ENCODE measurements at places on chromosomes 3 and 15.

DNA sequence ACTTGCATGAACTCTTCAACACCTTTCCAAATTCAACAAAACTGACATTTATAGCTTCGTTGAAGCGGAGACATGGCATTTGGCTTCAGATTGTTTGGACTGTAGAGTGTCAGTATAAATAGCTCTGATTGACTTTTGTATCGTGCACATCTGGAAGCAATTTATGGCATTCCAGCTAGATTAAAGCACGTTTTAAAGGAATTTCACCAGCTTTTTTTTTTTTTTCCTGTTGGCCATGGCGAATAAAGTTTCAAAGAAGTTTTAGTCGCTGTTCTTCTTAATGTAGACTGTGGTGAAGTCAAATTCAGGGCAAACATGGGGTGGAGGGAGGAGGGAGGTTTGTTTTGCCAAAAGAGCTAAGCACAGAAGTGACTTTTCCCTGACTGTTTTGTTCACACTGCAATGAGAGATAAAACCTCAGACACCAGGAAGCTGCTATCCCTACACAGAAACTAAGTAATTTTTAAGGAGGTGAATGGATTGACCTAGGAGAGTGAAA, 391.0 kb upstream of the RARB start:
- DNase-seq = no peak

GRCh38 chr3:160929595-160929994, 173.6 kb downstream of the PPM1L start:
- no peak for DNase-seq

DNA sequence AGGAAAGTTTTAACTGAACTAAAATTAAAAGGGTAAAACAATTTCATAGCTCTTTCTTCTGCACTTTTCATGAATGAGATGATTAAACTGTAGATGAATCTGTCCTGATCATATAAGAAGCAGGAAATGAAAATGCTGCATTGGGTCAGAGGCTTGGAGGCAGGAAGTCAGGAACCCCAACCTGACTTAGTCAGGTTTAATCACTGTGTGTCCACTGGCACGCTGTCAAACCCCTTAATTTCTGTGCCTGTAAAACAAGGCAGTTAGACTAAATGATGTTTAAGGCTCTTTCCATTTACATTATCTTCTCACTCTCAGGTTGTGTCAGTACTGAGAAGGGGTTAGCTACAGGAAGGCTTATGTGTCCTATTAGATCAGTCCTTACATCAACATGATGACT, 193.3 kb upstream of the TTC14 start:
- DNase-seq = no peak

DNA sequence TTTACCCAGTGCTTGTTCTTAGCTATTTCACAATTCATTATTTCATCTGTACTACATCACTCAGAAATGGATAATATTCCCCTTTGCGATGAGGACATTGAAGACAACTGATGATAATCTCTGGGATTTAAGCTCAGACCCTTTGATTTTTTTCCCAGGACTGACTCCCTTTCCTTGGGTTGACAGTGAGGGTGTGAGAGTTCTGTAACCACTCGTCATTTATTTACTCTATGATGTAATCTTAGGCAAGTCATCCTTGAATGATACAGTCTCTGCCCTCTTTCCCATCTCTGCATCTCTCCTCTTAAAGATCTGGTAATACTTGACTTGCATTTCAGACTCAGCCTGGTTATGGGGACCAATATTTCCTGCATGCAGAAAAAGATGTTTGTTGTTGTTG, 1041.7 kb downstream of the AGBL1 start:
- DNase-seq = no peak

- no peak for DNase-seq
These were observed 5.2 kb upstream of the PRKCD start for GRCh38 chr3:53155760-53156159.

DNA sequence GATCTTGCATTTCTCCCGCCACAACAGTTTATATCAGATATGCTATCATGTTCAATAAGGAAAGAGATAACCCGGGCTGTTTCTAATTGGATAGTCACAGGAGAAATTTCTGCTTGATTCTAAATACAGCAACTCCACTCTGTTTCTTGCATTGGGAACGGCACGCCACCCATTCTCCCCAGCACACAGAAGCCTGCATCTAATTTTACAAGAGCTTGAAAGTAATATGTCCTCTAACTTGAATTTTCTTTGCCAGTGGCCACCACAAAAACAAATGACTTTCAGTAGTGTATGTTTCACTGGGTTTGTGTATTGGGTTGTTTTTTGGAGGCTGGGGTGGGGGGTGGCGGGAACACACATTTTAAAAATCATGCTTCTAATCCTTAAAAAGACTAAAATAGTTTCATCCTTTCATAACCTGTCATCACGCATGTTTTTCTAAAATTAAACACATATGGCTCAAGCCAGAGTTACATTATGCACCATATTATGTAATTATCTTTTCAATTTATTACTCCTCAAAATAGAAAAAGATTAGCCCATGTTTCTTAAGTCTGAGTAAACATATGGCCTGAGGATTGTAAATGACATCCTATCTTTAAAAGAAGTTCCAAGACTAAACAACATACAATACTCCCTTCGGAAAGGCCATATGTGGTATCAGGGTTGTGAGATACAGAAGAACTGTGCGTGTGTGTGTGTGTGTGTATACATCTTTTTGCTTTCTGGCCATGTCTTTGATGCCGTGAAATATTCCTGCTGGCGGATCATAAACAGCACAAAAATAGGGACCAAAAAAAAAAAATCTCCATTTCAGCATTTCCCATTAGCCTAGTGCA, 176.3 kb downstream of the FOXP1 start:
- no peak for DNase-seq

DNA sequence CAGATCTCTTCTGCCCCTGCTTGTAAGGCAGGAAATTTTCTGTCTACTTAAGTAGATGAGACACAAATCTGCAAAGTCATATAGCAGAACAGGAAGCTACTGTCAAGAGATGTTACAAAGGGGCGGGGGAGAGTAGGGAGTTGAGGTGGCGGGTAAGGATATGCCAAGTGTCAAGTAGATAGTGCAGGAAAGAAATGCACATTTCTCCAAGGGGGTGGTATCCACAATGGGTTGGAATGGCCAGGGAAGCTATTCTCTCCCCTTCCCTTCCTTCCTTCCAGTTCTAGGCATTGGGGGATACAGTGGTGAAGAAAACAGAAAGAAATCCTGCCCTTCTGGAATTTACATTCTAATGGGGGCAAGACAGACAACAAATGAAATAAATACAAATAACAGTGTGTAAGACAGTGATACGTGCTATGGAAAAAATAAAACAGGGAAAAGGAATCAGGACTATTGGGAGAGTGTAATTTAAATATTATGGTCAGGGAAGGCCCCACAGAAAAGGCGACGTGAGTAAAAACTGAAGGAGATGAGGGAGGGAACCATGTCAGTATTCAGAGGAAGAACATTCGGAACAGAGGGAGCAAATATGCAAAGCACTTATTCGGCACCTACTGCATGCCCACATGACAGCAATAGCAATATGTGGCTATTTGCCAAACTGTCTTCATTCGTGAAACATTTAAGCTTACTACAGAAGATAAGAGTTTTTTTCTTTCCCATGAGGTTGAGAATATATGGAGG, 42.8 kb upstream of the RNU6-1 start:
- DNase-seq = no peak

DNA sequence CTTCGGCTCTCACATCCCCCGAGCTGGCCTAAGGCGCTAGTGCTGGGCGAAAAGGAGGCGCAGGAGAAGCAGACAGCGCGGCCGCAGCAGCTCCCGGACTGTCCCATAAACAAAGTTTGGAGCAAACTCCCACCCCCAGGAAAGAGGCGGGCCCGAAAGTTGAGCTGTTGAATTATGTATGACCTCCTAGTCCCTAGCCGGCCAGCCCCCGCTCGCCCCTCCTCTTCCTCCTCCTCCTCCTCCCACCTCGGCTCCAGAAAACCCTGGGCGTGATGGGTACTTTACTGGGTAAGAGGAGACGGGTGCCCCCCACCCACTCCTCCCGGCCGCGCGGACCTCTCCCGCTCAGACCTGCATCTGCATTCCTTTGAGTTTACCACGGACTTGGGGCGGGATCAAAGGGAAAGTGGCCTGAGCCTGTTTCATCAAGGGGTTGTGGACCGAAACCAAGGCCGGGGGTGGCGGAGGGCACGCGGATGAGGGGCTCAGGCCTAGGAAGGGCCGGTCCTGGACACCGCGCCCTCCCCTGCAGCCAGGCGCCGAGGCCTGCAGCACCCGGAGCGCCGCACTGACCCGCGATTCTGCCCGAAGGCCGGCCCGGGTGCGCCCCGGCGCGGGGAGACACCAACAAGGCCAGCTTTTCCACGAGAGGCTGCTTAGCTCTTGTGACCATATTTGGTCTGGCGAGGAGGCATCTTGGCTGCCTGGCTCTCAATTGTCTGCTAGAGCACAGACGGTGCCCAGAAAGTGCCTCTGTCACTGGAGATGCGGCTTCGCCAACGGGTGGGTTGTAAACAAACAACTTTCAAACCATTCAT, at the start of gene WWTR1:
Gene WWTR1 (minus strand): TSS at position 100 of the 818 bp plus-strand sequence. CDS start 719 bp downstream, outside the sequence.
- no peak for DNase-seq

- no peak for DNase-seq
These were observed 265.5 kb upstream of the ROPN1 start for GRCh38 chr3:124257336-124257864.

- DNase-seq = no peak
These were observed 7.5 kb upstream of the NR1I2 start for GRCh38 chr3:119774444-119774843.

GRCh38 chr3:64815195-64815631, 127.4 kb upstream of the ADAMTS9 start:
- no peak for DNase-seq

GRCh38 chr15:84819791-84820190, 2.6 kb downstream of the ALPK3 start:
- no peak for DNase-seq

- no peak for DNase-seq
These were observed 13.4 kb downstream of the TCF12 start for GRCh38 chr15:56931639-56932508.

- no peak for DNase-seq
These were observed 403.5 kb downstream of the DIPK2A start for GRCh38 chr3:144375088-144375487.

GRCh38 chr15:84953136-84953535, 28.5 kb upstream of the PDE8A start:
- DNase-seq = no peak

GRCh38 chr3:15522016-15522415, 510 bp upstream of the COLQ start:
- no peak for DNase-seq

DNA sequence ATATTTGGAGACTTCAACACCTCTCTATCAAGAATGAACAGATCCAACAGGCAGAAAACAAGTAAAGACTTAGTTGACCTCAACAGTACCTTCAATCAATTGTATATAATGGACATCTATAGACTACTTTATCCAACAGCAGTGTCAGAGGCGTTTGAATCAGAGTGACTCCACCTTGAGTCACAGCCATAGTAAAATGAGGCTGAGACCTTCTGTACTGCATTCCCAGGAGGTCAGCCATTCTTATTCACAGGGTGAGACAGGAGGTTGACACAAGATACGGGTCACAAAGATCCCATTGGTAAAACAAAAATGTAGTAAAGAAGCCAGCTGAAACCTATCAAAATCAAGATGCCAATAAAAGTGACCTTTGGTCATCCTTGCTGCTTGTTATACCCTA, 299.8 kb downstream of the CNTN3 start:
- DNase-seq = no peak

Data from stimulated activated CD8-positive, alpha-beta memory T cell treated with anti-CD3 and anti-CD28 coated beads, Interleukin-2, amount 100 ng/mL, for 1 hour (primary cell).